ENCODE measurements at places on chromosomes 7 and 10.

GRCh38 chr10:117350909-117351308 is 24.3 kb downstream of the PDZD8 start:
- no peak for DNase-seq

GRCh38 chr10:85152496-85152895 is 824.1 kb downstream of the CCSER2 start:
- DNase-seq, result no peak

- no peak for DNase-seq
These were observed 53.6 kb upstream of the DYNC1I1 start for GRCh38 chr7:95718577-95719410.

DNA sequence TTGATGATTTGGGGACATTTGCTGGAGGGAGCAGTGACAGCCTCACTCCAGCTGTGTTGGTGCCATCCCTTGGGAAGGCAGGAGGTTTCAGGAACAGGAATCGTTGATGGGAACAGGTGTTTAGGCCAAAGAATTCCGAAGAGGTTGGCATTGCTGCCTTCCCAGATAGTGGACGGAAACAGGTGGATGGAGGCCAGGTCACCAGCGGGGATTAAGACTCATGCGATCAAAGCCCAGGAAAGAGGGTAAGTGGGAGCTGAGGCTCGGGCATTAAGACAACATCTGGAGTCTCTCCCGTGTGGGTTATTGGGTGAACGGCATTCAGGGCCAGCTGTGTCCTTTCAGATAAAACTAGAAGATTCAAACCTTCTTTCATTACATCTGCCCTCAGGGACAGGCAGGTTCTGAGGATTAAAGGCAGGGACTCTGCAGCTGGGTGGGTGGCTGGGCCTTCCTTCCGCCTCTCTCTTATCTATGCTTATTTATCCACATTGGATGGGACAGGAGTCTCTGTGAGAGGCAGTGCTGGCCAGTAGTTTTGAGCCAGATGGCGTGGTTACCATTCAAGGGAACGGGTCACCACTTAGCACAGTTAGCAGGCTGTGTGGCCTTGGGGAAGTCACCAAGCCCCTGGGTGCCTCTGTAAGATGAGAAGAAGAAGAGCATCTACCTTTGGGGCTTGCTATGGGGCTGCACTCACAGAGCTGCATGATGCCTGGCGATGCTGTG is 67.6 kb downstream of the INSIG1 start:
- DNase-seq, result peak; percentile 11

Measured in Right ventricle myocardium inferior (tissue), 1 donor.